ENCODE measurements at places on chromosomes 3 and 15.
A peak's percentile ranks its signal among the peaks of the same experiment; 100 is the strongest.

GRCh38 chr3:81666502-81667121 lies 94.8 kb downstream of the GBE1 start:
- peak; percentile 11 for DNase-seq

- no peak for DNase-seq
Measured at GRCh38 chr3:155553780-155554179, 191.1 kb downstream of the PLCH1 start.

DNA sequence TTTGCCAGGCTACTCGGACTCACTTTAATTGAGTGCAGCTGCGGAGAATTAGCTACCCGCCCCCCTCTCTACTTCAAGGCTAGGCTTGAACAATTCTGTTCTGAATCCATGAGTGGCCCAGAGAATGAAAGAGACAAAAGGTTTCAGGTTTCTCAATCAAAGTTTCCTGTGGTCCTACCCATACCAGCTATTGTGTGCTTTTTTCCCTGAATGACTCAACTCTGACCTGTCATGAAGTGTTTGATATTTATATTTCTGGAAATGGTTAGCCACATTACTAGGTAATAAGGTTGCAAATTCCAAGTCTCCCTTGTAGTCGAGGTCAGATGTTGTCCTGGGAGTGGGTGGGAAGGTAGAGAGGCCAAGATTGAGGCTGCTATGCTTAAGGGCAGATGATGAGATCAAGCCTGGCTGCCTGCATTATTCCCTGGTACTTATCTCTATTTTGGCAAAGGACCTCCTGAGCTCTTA lies 392.7 kb upstream of the TBL1XR1 start:
- DNase-seq = peak; percentile 31

DNA sequence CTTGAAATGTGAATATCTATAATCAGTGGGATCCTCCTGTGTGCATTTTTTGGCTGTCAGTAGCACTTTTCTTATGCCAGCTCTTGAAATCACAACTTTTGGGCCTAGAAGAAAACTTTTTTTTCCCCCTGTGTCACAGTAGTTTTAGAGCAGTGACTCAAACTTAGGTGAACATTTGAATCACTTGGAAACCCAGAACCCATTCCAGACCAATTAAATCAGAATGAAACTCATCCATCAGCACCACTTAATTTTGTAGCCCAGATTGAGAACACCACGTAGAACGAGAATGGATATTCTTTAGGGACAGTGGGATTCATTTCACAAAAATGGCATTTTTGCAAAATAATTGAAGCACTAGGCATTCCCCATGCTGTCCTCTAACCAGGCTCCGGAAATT lies 224.8 kb upstream of the NANOGP8 start:
- no peak for DNase-seq

GRCh38 chr3:25663347-25663868 lies 1.3 kb downstream of the TOP2B start:
- DNase-seq = peak; percentile 24

GRCh38 chr15:80736560-80736959 lies 41.5 kb downstream of the ABHD17C start:
- DNase-seq = no peak

DNA sequence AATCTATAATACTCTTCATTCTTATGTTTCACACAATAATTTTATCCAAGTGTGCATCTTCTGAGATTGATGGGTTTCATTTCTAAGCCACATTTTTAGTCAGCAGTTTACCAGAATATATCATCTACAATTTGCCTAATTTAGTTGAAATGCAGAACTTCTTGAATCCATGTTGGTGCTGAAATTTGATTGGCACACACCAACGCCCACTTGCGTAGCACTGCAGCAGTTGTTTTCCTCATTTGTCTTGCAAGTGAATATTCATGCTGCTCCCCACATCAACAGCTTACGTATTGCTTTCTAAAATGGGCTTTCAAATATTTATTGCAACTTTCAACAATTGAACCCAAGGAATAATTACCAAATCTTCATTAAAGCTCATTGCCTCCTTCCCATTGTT lies 87.8 kb upstream of the CTDSPL start:
- no peak for DNase-seq

DNA sequence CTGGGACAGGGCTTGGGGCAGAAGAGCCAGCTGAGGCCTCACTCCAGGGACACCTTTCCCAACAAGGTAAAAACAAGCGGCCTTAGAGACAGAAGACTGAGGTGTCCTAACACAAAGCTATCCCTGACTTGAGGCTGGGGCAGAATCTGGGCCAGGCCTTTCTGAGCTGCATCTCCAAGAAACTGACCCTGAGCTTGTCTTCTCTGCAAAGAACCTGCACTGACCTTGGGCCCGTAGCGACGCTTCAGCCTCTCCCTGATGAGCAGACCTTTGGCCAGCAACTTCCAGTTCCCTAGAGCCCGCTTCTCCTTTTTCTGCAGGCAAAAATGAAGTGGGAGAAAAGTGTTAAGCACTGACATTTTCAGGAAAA lies 22.2 kb downstream of the TMEM43 start:
- no peak for DNase-seq
